ENCODE measurements at places on chromosomes 11 and 22. TPM values are rescaled to one million over a fixed set of nuclear protein-coding genes. Genes with fewer than 3 reads are reported as not detected.

- DNase-seq: no peak
Measured at GRCh38 chr22:29195964-29196666, 9.6 kb upstream of the EMID1 start.

DNA sequence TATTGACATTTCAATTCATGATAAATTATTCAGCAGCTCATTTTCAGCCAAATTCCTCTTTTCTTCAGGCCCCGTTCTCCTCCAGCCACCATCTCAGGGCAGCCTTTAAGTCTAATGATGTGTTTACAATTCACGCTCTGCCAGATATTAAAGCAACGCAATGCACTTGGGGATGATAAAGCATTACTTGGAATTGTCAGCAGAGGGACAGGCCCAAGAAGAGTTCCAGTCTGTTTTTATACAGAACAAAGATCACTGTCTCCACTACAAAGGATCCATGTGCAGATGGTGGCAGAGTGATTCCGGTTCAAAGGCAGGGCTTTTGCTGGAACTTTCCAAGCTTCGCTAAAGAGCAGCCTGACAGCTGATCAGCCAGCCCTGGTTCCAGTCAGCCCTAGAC, 13.6 kb upstream of the GALNT18 start:
- no peak for DNase-seq

Gene CASP5
- polyA plus RNA-seq: not detected

DNA sequence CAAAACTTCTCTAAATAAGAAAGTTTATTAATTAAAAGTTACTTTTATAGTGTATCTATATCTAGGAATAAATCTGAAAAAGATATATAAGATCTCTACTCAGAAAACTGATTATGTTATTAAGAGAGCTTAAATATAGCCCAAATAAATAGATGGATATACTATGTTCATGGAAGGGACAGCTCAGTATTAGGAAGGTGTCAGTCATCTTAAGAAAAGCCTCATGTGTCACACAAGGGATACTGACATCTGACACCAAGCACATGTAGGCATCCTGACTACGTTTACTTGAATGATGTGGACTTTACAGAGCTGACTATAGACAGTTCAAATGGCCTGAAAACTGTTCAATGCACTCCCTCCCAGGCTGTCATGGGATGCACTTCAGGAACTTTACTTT, 19.3 kb downstream of the PPARA start:
- DNase-seq: no peak

- no peak for DNase-seq
Measured at GRCh38 chr22:35230417-35230816, 26.9 kb upstream of the HMGXB4 start.
